ENCODE measurements at places on chromosomes 3 and 15.

- DNase-seq, result no peak
Measured at GRCh38 chr3:73114711-73115110, 53.3 kb downstream of the EBLN2 start.

GRCh38 chr3:115332998-115333397 is 185.9 kb upstream of the ZBTB20 start:
- DNase-seq, result no peak

DNA sequence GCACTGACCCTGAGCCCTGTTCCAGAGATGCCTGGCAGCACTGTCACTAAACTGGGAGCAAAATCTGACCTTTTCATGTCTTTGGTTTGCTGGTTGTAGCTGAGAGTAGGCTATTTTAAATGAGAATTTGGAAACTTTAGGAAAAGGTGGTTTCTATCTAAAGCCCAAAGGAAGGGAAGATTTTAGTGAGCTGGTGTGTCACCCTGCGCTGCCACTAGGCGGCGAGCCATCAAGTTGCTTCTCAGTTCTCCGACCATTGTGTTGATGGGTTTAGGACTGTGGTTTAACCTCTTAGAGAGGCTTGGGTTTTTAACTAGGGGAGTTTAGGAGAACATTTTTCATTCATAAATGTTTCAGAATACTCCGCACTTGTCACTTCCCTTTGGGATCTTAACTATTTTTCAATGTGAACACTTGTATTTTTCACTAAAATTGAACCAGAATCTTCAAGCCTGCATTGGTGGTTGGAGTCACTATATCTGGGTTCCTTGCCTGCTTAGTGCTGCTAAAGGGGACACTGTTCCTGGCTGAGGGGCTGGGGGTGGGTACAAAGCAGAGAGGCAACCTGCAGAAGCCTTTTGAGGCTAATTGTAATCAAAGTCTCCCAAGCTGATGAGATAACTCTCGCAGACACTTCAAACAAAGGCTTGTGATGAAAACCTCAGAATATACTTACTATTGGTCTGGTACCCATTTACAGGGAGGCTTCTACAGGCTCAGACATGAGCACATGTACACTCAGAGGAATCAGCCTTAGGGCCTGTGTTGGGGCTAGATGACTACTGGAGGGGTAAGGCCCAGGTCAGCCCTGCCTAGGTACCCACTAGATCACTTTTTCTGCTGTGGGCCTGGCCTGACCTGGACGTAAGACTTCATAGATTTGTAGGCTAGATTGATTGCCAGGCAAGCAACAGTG is 16.8 kb downstream of the EXOSC7 start:
- DNase-seq, result peak; percentile 29

DNA sequence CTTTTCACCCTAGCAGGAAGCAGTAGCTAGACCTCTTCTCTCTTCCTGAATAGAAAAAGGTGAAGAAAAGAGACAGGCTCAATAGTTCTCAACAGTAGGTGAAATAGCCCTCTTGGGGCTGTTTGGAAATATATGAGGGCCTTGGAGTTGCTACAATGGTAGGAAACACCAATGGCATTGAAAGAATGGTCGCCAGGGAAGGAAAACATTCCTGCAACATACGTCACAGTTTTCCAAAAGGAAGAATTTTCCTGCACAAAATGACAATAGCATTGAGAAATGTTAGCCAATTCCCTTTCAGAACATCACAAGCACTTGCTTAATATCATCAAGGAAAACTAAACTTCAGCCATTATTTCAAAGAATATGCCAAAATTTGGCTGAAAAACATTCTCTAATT is 484.5 kb downstream of the IGSF11 start:
- DNase-seq, result no peak

DNA sequence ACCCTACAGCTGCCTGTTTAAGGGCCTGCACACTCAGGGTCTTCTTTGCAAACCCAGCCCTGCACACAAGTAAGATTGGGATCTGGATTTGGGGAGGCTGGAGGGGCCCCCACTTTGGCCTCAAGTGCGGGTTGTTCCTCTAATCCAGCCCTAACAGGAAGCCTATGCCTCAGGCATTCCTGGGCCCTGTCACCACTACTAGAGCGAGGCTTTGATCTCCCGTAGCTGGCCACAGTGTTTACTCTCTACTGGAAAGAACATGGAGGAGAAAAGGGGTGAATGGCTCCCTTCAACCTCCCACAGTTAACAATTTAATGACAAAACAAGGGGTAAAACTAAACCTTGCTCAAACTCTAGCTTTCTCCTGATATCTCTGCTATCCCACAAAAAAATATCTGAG is 48.4 kb downstream of the DZIP1L start:
- DNase-seq, result no peak

DNA sequence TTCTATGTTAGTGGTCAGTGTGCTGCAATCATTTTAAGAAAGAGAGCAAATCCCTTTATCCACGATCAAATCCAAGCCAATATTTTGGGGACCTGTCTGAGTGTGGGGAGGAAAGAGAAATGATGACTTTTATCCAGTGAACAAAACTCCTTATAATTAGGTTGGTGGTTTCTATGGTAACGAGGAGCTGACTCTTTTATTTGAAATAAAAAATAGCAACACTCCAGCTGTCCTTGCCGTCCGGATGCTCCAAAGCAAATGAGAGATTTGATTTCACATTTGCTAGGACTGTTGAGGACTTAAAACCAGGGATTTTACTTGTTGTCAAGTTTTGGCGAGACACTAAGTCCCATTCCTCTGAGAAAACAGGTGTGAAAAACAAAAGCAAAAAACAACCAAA is 154.0 kb upstream of the PRICKLE2 start:
- DNase-seq, result no peak

DNA sequence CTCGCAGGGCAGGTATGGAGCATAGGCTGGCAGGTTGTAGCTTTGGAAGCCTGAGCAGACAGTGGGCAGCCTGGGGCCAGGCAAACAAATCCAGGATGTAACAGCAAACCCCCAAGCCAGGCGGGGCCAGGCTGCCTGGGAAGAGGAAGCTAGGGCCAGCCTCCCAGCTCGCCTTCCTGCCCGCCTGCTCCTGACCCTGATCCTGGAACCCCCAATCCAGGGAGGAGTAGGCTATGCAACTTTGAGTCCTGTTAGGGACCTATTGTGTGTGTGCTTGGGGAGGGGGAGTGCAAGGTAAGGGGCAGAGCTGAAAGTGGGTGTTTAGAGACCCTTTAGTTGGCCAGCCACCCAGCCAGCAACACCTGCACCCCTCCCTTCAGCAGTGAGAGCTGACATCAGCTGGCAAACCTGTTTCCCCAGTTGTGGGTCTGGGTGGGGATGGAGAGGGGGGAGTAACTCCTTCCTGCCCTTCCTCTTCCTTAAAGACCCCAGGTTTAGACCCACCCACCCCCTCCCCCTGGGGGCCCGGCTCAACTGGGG is 2.5 kb downstream of the NBEAL2 start:
- DNase-seq, result no peak

DNA sequence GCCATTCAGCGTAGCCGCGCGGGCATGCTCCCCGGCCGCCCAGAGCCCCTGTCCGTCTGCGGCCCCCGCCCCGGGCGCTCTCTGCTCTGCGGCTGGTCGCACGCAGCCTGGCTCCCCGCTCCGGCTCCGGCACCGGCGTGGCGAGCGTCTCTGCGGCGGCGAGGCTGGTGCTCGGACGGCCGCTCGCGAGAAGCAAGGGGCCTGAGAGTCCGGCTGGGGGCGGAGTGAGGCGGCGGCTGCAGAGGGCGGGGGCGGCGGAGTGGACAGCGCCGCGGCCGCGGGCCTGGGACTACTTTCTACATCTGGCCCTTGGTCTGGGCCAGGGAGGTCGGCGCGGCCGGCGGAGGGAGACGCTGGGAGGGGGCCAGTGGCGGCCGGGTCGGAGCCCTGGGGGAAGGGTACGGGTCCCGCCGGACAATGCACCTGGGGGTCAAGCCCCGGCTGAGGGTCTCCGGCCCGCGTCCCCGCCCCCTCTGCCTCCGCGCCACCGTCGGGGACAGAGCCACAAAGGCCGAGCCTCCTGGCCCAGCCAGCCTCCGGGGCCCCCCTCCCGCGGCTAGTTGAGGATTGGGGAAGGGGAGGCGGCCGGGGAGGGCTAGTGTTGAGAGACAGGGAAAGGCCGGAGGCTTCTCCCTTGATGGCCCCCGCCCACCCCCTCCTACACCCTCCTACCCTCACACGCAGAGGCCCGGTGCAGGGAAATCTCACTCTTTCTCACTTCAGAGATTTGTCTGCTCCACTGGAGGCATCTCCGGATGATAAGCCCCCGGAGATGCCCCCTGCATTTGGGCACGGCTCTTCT is at the start of gene PRTG:
TSS of gene PRTG (minus strand) at position 226 of the 802 bp plus-strand sequence. CDS start at position 5, 221 bp downstream.
- no peak for DNase-seq

GRCh38 chr3:127781411-127782001 is 40.8 kb downstream of the MGLL start:
- DNase-seq, result no peak

Measured in activated T-cell treated with anti-CD3 and anti-CD28 coated beads, Interleukin-2, amount 50 U/mL, for 1 hour (primary cell).